SIG-M5 (cell line): ENCODE measurements at places on chromosomes 13 and 19.
A peak's percentile ranks its signal among the peaks of the same experiment; 100 is the strongest.

- DNase-seq, result no peak
Observed at GRCh38 chr19:12825254-12826131, 8.9 kb downstream of the RTBDN start.

DNA sequence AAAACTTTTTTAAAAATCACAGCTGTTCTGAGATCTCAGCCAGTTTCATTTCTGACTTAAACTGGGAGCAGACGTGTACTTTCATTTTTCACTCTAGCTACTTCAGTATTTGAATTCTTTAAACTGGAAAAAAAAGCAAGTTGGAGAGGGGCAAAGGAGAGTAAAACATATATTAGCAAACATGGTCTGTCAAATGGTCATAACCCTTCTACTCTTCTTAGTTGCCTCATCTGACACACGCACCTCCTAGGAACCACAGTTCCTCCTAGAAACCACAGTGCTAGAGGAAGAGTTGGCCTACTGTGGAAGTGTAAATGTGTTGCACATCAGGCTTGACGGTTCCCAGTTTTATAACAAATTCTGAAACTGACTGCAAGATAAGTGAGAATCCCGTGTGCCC lies 47.2 kb downstream of the TM9SF2 start:
- DNase-seq, result peak; percentile 48

DNA sequence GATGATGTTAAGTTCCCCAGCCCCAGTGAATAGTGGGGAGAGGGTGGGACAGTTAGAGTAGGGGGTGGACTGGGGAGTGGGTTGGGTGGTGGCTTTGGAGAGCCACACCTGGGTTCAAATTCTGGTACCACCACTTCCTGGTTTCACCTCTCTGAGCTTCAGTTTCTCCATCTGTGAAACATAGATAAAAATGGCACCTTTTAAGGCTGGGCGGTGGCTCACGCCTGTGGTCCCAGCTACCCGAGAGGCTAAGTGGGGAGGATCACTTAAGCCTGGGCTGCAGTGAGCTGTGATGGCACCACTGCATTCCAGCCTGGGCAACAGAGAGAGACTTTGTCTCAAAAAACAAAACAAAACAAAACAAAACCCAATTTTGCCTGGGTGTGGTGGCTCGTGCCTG lies 5.9 kb downstream of the VAV1 start:
- DNase-seq, result no peak

DNA sequence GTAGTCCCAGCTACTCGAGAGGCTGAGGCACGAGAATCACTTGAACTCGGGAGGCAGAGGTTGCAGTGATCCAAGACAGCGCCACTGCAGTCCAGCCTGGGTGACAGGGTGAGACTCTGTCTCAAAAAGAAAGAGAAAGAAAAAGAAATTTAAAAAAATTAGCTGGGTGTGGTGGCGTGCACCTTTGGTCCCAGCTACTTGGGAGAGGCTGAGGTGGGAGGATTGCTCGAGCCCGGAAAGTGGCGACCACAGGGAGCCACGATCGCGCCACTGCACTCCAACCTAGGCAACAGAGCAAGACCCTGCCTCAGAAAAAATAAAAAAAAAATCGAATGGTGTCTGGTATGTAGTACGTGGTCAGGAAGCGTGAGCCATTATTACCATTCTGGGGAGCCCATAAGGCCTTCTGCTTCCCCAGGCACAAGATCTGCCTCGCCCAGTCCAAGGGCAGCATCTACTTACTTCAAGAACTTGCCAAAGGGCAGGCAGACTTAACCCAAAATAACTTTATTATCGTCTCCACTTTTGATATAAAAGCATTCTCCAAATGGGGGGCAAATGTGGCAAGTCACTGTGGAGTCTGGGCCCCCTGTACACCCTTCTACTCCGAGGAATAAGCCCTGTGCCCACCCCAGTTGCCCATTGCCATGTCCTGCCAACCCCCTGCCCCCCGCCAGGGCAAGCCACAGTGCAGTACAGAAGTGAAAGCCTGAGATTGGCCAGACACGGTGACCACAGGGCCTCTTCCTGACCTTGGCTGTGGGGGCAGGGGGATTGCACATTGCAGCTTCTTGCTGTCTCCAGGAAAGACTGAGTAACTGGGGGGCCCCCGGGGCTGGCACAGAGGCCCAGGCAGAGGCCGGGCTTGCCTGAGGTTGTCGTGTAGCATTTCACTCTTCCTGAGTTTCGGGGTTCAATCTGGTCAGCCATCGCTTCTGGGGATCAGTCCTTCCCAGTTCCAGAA lies 12.6 kb downstream of the CCL25 start:
- DNase-seq, result no peak

DNA sequence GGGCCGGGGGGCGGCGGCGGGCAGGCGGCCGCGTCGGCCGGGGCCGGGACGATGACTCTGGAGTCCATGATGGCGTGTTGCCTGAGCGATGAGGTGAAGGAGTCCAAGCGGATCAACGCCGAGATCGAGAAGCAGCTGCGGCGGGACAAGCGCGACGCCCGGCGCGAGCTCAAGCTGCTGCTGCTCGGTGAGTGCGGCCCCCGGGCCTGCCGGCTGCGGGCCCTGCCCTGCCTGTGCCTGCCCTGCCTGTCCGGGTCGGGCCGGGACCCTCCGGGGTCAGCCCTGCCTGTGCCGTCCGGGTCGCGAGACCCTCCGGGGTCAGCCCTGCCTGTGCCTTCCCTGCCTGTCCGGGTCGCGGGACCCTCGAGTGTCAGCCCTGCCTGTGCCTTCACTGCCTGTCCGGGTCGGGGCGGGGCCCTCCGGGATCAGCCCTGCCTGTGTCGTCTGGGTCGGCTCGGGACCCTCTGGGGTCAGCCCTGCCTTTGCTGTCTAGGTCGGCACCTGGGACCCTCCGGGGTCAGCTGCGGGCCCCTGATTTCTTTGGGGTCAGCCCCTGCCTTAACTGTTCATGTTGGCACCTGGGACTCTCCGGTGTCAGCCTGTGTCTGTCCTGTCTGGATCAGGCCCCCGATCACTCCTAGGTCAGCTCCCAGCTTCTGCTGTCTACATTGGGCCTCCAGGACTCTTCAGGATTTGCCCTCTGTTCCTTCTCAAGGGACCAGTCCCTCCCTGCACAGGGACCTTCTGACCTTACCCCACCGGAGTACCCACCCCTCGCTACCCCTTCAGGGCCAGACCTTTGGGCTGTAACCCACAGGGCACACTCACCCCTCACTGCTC lies 659 bp downstream of the GNA11 start:
- no peak for DNase-seq

GRCh38 chr19:42475366-42475765 lies 32.6 kb upstream of the CXCL17 start:
- DNase-seq, result no peak

DNA sequence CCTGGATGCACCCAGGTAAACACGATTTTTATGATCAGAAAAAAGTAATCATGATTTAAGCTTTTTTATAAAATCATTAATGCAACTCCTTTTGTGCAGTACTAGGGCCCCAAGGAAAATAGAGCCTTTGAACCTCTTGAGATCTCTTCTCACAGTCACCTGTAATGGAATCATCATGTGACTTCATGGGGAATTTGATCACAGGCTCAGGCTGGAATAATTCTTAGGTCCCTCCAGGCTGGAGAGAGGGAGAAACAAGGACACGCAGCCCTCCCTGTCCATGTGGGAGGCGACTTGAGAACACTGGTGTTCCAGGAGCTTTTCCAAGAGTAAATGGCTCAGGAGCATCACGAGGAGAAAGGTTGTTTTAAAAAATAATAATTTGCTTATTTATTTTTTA lies 156.1 kb downstream of the NUFIP1 start:
- DNase-seq, result no peak

GRCh38 chr13:112890316-112891145 lies 78.5 kb upstream of the MCF2L start:
- DNase-seq, result no peak

DNA sequence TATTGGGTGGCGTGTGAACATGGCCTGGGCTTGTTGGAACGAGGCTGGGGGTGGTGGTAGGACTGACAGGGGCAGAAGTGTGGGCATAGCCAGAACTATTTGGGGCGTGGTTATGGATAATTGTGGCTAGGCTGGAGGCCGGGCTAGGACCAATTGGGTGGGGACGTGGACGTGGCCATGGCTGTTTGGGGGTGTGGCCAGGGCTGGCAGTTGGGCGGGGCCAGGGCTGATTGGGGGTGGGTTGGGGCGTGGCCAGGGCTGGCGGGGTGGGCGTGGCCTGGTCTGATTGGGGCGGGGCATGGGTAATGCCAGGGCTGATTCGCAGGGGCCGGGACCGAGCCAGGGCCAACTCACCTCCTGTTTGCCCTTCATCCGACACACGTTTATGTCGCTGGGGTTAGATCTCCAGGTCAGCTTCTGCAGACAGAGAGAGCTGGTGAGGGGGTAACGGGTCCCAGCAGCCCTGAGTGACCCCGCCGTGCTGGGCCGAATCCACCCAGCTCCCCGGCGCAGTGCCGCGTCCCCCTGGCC lies 2.8 kb downstream of the SEMA6B start:
- DNase-seq, result no peak

GRCh38 chr19:41175801-41176777 lies 16.9 kb upstream of the CYP2S1 start:
- peak; percentile 78 for DNase-seq

DNA sequence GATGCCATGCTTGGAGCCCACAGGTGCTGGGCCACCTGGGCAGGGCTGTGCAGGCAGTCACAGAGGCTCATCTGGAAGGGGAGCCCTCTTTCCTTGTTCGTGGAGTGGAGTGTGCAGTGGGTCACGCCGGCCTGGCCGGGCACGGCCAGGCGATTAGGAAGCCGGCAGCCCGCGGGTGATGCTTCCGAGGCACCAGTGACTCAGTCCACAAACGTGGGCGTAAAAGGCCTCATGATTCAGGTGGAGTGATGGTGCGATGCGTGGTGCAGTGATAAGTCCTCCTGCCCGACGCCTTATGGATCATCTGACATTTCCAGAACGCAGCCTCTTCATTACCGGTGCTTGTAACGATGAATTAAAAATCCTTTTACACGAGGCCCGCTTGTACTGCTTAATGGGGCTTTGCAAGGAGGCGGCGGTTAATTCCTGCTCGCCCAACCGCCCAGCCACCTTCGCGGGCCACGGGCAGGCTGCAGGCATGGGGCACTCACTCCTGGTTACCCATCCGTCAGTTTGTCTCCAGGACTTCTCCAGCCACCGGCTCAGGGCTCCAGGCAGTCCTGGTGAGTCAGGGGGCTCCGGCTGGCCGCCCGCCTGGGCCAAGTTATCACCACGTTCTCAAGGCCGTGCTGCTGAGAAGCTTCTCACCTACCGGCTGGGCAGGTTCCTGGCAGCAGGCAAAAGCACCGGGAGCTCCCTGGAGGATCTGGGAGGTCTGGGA lies 172.4 kb downstream of the KDM4B start:
- no peak for DNase-seq

DNA sequence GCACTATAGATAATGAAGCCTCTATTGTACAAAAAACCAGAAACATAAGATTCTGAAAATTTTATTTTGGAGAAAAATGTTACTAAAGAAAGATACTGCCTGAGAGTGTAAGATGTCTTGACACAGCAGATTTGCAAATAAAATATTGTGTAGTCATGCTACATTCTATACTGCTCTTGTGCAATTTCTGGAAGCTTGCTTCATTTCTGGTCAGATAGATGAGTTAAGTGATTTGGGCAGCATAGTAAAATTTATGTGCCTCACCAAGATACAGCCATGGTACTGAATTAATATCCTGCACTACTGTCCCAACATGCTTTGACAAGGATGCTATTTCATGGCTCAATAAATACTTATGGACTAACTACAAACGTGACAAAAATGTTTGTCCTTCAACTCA lies 55.1 kb upstream of the STARD13 start:
- no peak for DNase-seq

GRCh38 chr13:76516013-76516412 lies 370.2 kb downstream of the KCTD12 start:
- no peak for DNase-seq

GRCh38 chr19:38293281-38293680 lies 10.8 kb upstream of the C19orf33 start:
- DNase-seq, result no peak

- no peak for DNase-seq
Observed at GRCh38 chr13:41994696-41995095, 33.8 kb upstream of the VWA8 start.

DNA sequence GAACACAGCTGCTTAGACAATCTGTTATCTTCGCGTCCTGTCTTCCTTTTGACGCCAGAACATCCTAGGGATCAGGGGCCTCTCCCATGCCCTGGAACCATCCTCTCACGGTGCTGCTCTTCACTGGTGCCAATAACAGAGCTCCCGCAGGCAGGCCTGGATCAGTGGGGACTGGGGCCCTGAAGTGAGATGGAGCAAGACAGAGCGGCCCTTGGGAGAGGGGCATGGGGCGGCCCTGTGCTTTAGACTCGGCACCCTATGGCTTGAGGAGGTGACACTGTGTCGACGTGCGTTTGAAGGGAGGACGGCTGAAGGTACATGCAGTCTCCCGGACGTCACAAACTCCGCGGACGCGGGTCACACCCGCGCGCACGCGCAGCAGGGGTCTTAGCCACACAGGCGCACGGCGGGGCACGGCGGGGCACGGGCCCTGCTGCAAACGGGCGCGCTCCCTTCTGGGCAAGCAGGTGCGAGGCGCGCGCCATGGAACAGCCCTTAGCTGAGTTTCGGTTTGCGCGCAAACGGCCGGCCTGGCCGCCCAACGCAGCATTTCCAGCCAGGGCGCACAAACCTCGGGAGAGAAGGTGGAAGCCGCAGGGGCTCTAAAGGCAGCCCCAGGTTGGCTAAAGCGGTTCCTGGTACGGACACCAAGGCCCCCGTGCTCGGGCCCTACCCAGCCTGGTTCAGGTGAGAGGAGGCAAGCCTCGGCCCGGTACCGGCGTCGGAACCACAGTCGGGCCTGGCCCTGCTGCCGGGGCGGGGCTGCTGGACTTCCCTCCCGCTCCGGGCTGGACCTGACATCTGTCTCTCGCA lies 16.5 kb upstream of the RNF17 start:
- no peak for DNase-seq

- no peak for DNase-seq
Observed at GRCh38 chr19:3338541-3339181, 27.7 kb upstream of the NFIC start.

- no peak for DNase-seq
Observed at GRCh38 chr19:10102787-10103236, 334 bp upstream of the ANGPTL6 start.

DNA sequence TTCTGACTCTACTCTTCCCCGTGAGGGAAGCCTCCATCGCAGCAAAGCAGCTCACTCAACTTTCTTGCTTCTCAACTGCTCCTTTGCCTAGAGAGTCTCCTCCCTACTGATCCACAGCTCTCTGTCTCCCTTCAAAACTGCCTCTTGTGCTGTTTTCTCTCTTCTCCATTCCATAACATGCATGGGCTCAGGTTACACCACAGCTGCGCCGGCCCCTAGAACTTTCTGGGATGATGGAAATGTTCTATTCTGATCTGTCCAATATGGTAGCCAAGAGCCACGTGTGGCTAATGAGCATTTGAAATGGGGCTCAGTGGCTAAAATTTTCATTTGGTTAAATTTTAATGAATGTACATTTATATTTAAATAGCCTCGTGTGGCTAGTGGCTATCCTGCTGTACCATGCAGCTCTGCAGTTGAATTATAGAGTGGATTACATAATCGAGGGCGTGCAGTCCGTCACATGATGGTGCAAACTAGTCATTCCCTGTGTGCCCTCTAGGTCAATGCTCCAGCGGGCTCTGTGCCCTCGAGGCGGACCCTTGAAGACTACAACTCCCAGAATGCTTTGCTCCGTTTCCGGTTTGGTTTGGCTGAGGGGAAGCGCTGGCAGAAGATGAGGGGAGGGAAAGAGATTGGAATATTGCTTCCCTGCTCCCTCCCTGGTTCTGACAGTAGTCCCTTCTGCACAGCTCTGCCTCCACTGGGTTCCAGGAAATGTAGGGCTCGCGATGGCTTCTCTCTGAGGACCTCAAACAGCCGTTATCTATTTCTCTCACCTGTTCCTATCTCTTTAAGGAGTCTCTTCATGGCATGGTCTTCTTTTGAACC lies 109.8 kb downstream of the CACNA1A start:
- DNase-seq, result no peak

- DNase-seq, result no peak
Observed at GRCh38 chr19:40807147-40808020, 8.4 kb downstream of the EGLN2 start.
